ENCODE measurements at places on chromosomes 4 and X. TPM values are rescaled to one million over a fixed set of nuclear protein-coding genes. Genes with fewer than 3 reads are reported as not detected.
A peak's percentile ranks its signal among the peaks of the same experiment; 100 is the strongest.

TRPC3 gene
- total RNA-seq = not detected

KCND1 gene
- 0.28 TPM for total RNA-seq

DNA sequence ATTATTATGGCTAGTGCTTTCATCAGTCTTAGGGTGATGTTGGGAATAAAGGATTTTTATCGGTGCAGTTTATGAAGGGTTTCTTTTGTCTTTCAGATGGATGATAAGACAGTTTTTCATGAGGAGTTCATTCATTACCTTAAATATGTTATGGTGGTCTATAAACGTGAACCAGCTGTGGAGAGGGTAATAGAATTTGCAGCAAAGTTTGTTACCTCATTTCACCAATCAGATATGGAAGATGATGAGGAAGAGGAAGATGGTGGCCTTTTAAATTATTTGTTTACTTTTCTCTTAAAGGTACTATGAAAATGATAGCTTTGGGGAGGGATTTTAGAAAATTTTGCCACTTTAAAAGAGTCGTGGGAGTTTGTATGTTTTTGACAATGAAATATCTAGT lies 1.3 kb downstream of the NCAPG start:
- no peak for ATAC-seq

DNA sequence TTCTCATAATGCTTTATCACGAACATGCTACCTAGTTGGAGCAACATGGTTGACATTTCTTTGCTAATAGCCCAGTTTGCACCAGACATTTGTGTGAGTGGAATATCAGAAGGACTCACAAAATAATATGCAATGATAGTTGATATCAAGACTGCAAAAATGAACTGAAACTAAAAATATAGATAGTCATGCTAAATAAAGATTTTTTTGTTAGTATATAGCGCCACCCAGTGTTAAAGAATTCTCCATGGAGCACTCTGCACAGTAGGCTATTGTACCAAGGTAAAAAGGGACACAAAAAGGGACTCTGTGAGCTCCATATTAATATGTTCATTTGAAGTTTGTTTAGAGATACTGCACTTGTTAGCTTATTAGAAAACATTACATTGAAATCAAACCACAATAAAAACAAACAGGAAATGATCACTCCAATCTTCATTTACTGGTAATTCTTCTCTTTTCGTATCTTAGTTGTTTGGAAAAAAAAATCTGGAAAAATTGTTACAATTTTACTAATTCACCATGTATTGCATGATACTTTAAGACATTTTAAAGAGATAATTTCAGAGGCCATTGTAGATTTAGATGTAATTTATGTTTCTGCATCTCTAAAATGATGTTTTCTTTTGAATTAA lies 1509.6 kb downstream of the ADGRL3 start:
- ATAC-seq = peak; percentile 54

DNA sequence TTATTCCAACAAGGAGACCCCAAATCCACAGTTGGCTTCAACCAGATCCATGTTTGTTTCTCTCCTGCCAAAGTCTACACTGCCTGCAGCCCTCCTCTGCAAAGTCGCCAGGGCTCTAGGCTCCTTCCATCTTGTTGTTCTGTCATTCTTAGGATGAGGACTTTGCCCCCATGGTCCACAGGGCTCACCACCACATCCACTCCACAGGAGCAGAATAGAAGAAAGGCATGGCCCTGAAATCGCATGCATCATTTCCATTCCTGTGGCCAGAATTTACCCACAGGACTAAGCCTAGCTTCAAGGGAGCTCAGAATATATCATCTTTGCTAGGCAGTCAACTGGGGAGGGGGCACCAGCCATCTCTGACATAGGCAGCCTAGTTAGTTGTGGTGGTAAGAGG lies 254.7 kb downstream of the FBXW7 start:
- no peak for ATAC-seq

Data from esophagus mucosa (tissue), 1 donor.